ENCODE measurements at places on chromosomes 4 and X.

- no peak for DNase-seq
Measured at GRCh38 chrX:119763181-119763580, 4.8 kb downstream of the SOWAHD start.

GRCh38 chr4:146389561-146389960 is 132.2 kb downstream of the SLC10A7 start:
- DNase-seq = no peak

GRCh38 chr4:186813377-186814068 is 89.9 kb upstream of the FAT1 start:
- DNase-seq = no peak

DNA sequence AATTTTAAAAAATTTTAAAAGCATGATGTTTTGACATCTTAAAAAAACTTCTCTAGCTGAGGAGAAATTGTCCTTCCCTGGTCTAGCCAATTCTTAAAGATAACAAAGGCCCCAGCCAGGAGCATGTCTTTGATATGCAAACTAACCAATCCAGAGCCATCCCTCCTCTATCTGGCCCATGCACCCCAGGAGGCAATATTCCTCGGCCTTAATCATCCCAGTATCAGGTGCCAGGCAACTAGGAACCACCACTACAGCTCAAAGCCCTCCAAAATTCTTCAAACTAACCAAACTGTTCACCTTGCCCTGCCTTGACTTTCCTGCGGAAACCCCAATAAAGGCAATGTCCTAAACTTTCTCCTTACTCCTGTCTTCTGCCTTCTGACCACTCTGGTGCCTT is 97.8 kb upstream of the USP9X start:
- DNase-seq = no peak

DNA sequence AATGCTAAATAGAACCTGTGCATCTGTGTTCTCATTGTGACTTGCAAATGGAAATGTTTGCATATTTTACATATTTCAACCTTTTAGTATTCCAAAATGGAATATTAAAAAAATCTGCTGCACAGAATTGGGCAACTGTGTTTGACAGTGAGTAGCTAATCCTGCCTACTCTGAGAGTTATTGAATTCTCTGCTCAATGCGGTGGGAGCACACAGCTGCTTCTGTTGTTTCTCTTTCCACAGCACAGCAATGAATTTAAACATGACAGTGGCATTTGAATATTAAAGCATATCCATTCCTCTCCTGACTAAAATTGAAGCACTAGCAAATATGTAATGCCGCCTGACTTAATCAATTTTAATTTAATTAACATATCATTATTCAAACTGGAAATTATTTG is 366.6 kb downstream of the GASK1B start:
- no peak for DNase-seq

- no peak for DNase-seq
Measured at GRCh38 chr4:56038487-56039162, 89.9 kb downstream of the CEP135 start.

DNA sequence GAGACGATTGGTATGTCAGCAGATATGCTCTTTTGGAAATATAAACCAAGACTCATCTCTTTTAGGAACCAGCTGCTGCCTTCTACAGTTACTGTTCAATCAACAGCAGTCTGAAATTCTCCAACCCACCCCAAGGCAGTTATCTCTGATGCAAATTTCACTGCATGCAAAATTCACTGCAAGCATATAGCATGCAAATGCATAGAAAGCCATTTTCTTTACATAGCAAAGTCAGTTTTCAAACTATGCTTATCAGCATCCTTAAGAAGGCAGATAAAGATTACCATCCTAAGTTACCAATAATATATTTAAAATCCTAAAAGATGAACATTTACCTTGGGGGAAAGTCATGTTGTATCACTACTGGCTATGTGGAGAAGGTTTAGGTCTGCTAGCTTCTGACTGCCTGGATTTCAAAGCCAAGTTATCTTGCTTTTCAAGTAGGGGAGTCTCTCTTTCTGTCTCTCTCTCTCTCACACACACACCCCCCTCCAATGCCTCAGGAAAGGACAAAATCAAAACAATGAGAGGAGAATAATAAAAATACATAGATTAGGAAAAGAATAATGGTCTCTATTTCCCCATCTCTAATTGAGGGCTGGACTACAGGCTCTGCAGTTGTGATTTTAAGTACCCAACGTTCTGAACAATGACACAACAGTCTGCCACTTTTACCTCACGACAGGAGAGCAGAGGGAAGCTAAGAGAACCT is 1.5 kb downstream of the NMU start:
- DNase-seq = no peak

DNA sequence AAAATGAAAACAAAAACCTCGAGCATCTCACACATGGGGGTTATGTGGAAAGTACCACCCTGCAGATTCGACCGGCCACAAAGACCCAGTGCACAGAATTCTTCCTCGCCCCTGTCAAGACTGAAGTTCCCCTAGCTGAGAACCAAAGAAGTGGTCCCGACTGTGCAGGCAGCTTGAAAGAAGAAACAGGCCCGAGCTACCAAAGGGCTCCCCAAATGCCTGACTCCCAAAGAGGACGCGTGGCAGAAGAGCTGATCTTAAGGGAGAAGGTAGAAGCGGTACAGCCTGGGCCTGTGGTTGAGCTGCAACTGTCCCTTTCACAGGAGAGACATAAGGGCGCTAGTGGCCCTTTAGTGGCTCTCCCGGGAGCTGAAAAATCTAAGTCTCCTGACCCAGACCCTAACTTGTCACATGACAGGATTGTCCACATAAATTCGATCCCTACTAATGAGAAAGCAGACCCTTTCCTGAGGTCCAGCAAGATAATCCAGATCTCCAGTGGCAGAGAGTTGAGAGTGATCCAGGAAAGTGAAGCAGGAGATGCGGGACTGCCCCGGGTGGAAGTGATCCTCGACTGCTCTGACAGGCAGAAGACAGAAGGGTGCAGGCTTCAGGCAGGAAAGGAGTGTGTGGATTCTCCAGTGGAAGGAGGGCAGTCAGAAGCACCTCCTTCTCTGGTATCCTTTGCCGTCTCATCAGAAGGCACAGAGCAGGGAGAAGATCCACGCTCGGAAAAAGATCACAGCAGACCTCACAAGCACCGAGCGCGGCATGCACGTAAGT is 108.8 kb upstream of the MYOZ2 start:
- DNase-seq = no peak

- DNase-seq = no peak
Measured at GRCh38 chr4:12987284-12987683, 496.9 kb downstream of the RAB28 start.

DNA sequence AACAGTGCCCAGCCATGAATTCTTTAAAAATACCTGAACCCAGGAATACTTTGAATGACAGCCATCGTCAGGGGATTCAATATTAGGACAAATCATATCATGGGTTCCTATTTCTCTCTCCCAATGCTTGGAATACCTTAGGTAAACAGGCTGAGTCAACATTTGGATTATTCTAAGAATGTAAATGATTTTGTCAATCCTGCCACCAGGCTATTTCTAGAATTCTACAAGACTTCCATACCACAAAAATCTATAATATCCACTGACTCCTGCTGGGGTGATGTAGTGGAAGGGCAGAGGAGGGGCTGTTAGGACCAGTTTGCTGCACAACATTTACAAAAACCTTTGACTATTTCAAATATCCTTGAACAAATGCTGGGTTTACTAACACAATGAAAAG is 65.2 kb downstream of the IGFBP7 start:
- DNase-seq = no peak

DNA sequence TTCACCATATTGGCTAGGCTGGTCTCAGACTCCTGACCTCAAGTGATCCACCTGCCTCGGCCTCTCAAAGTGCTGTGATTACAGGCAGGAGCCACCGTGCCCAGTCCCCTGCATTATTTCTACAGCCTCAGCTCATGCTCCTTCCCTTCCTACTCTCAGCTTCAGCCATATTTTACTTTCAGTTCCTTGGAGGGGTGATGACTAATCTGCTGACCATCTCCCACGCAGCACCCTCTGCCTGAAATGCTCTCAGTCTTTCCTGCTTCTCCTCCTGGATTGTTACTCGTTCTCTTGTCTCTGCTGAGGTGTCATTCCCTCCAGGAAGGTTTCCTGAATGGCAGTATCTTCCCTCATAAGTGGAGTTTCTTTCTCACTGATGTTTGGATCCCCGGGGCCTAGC is 63.3 kb downstream of the MOSPD2 start:
- no peak for DNase-seq

DNA sequence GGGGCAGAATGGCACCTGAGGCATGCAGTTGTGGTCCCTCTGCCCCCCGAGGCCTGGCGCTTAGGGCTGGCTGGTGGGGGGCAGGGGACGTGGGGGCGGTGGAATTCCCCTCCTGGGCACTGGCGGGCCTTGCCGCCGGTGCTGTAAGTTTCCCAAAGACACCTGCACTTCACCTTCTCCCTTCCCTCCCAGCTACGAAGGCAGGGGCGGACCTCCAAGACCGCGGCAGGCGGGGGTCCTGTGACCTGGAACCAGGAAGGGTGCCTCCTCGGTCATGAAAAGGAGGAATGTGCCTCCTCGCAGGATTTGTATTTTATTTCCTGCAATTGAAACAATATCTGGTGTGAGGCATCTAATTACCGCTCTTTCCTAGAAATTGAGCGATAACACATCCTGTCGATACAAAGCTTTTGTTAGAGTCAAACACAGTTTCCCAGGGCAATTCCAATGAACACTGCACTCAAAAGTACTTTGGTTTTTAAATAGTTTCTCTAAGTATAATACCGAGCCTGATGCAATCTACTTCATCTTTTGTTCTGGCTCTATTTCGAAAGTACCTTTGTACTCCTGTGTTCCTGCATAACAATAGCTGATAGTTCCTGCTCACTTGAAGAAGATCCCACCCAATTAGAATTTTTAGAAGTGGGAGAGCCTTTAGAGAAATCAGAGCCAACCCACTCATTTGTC is 12.3 kb upstream of the ADRA2C start:
- no peak for DNase-seq

GRCh38 chrX:136635235-136635634 is 12.7 kb upstream of the CD40LG start:
- DNase-seq = no peak

GRCh38 chr4:36123906-36124305 is 120.4 kb downstream of the ARAP2 start:
- DNase-seq = no peak

DNA sequence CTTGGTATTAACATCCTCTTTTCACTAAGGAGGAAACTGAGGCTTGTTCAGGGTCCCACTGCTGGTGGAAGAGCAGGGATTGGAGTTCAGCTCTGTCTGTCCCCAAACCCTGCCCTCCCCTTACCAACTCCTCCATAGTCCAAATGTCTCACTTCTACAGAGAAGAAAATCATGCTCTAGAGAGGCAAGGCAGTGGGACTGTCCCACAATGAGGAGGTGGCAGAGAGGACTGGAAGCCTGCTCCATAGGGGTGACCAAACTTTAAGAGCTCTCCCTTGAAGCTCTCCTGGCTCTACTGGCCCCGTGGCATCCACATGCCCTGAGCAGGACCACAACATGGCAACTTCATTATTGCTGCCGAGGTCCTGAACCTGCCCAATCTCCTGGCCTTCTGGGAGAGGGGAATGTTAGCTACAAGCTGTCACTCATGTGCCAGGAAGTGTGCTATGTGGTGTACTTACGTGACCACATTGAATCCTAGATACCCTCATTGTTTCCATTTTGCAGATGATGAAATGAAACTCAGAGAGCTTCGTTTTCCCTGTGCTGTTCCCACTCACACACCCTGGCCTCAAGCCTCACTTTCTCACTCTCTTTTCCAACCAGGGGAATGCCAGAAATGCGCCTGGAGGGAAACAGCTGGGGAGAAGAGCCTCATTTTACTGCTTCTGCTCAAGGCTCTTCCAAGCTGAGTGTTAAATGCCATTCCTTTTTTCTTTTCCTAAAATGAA is 71.5 kb downstream of the ANAPC4 start:
- no peak for DNase-seq

- no peak for DNase-seq
Measured at GRCh38 chrX:7330971-7331746, 183.2 kb upstream of the PUDP start.

DNA sequence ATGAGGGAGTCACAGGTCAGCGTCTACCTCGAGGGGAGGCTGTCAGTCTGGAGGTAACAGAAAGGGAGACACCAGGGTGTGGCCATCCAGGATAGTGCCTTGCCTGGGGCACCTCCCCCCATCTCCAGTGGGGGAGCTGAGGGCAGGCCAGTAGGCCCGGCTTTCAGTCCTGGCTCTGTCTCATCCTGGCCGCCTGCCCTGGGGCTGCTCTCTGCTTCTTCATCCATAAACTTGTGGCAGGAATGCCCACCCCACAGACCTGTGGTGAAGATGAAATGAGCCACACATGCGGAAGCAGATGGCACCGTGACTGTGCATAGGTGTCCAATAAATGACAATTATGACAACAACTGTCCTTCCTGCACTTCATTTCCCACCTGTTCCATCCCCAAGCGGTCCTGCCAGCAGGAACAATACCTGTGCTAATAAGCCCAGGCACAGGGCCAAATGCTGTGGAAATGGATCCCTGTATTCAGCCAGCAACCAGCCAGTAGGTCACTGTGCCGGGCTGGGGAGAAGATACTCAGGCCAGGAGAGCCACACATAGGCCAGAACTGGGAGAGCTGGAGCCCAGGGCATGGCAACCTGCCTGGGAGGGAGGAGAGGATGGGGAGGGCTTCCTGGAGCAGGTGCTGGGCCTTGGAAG is 30.2 kb downstream of the TRO start:
- DNase-seq = peak; percentile 77

DNA sequence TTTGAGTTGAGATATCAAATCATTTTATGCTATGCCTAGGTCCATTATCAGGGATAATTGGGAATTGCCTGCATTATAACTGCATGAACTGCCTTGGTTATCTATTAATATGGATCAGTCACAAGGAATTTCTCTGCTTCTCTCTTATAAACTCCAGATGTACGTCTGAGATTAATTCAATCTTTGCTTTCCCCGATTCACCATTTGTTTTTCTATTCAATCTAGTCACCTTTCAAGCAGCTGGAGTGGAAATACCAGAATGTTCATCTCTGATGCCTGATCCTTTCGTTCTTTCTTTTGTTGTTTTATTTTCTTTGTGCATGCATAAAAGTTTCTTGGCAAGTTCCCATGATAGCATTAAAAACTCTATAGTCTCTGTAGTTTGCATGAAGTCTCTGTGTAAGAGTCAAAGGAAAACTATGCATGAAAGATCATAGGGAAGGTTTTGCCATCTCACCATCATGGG is 22.6 kb downstream of the SYNPO2 start:
- no peak for DNase-seq

GRCh38 chr4:177803151-177803550 is 360.9 kb upstream of the AGA start:
- no peak for DNase-seq

GRCh38 chrX:73847991-73848390 is 285.0 kb downstream of the CHIC1 start:
- no peak for DNase-seq

GRCh38 chr4:124589786-124590185 is 122.7 kb downstream of the ANKRD50 start:
- no peak for DNase-seq

DNA sequence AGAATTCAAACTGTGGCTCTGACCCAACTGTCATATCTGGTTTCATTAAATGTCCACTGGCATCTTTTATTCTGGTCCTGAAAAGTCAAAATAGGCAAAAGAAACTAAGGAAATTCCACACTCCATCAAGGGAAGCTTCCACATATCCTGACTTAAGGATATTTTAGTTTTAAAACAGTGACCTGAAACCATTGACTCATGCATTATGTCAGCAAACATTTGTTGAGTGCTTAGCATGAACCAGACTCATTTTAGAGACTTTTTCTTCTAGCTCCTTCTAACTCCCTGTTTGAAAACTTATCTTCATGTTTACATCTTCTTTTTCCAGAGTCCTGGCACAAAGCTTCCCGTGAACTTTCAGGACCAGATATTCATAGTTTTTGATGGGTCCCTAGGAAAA is 6.9 kb upstream of the CXCL1 start:
- no peak for DNase-seq

- no peak for DNase-seq
Measured at GRCh38 chr4:54541426-54542118, 116.2 kb upstream of the KIT start.

Data from cerebellar cortex (tissue), 1 donor.